ENCODE measurements at places on chromosomes 5 and 9. TPM values are rescaled to one million over a fixed set of nuclear protein-coding genes. Genes with fewer than 3 reads are reported as not detected.

DNA sequence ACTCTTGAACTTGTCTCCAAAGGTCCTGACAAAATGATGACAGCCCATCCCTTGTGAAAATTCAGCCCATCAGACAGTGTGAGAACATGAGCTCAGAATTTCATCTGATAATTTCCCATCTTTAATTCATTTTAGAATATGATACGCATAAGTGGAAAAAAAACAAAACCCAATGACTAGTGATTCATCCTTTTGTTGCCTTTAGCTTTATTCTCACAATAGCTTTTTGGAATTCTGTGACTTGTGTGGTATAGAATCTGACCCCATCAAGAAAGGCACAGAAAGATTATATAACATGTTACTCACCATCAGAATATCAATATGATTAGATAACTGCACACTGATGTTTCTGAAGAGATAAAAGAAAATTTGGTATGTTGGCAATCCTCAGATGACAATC is 16.1 kb upstream of the TMED7 start:
- H3K27me3 ChIP-seq: peaks cover 20% of the 10 kb centered on the region
- no peak for DNase-seq
- H3K4me3 ChIP-seq: no peak overlapping the region
- H3K27ac ChIP-seq: no peak overlapping the region
- no peaks in the 10 kb centered on the region for H3K4me1 ChIP-seq
- no peaks in the 10 kb centered on the region for H3K36me3 ChIP-seq

DNA sequence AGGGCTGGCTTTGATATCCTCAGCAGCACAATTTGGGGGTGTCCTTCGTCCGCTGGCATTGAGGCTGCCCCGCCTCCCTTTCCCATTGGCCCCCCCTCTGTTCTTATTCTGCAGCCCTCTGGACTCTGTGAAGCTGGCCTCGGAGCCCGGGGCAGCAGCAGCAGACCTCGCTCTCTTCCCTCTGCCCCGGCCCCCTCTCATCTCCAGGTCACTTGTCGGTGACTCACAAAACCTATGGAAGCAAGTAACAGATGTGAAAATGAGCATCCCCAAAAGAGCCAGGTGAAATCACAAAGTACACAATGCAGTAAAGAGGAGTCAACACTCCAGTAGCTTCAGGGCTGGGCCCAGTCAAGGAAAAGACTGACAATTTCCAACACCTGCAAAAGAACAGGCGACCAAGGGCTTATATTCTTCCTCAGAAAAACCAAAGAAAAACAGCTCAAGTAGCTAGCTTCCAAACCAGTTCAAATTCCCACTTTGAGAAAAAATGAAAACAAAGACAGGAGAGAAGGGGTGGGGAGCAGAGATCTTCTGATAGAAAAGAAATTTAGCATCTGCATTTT is 97.5 kb downstream of the ZNF608 start:
- peak overlapping the region; percentile 100 for H3K27ac ChIP-seq

- H3K4me1 ChIP-seq: no peaks in the 10 kb centered on the region
- H3K4me3 ChIP-seq: no peak overlapping the region
- H3K36me3 ChIP-seq: no peaks in the 10 kb centered on the region
Observed at GRCh38 chr5:82754759-82755158, 322.4 kb downstream of the TMEM167A start.

DNA sequence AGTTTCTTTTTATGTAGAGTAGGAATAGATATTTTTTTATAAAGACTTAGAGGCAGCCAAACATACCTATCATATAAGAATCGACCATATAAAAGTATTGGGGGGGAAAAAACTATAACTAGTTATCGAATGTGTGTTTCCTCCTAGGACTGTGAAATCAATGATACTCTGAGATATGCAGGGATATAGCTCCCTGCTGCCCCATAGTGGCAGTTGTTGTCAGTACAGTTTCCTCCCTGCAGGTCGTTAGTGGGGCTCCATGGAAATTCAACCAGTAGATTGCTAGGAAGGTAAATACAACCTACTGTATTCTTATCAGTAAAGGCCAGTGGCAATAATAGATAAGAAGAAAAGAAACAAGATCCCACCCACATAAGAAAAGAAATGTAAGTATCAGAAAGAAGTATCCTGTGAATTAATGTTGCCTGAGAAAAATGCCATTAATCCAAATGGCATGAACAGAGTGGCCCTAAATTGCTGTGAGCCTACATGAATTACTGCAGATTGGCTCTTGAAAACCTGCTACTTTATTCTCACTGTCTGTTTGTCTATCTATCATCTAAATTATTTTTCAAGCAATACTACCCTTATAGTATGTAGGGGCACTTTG is 136.9 kb upstream of the FBN2 start:
- DNase-seq: peak; percentile 15
- H3K4me3 ChIP-seq: no peak overlapping the region
- H3K36me3 ChIP-seq: no peaks in the 10 kb centered on the region
- no peaks in the 10 kb centered on the region for H3K27me3 ChIP-seq
- H3K27ac ChIP-seq: no peak overlapping the region

DNA sequence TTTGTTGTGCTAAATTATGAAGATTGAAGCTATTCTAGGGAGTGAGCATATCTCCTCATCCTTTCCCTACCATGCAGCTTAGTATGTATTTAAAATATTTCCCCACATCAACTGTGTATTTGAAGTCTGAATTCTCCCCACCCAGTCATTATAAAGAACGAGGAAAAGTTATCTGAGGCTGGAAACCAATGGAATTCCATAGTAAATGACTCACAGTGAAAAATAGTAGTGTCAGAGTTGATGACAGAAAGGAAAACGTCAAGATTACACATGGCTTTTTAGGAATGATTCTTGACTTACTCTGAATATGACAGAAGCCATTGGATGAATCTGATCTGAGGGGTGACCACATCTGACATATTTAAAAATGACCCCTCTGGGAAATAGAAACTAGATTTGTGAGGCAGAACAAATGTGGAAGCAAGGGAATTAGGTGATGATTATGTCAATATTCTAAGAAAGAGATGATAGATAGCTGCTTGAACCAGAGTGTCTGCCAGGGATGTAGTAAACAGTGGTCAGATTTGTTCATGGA is 1768.9 kb upstream of the CDH9 start:
- no peaks in the 10 kb centered on the region for H3K36me3 ChIP-seq
- no peaks in the 10 kb centered on the region for H3K27me3 ChIP-seq
- H3K4me3 ChIP-seq: no peak overlapping the region
- H3K4me1 ChIP-seq: no peaks in the 10 kb centered on the region
- DNase-seq: no peak

DNA sequence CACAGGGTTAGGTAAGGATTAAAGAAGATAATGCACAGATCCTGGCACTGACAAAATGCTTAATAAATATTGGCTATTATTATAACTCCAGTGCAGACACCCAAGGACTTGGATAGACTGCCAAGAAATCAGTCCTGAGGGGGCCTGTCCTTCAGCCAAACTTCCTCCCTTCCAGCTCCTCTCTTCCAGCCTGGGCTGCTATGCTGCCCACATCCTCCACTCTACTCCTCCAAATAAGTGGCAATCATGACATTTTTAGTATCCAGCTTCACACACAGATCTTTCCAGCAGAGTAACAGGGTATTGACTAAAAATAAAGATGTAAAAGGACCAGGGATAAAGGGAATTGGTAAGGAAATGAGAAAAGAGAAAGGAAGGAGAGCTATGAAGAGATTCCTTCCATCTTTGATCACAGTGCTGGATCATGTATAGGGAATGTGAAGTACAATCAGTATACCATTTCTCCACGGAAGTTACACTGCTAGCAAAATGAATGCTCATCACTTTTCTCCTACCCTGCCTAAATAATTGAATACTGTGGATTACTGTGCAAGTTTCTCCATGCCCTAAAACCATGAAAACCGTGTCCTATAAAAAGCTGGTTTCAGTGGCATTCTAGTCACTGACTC is 136.0 kb upstream of the OSMR start:
- H3K27me3 ChIP-seq: no peaks in the 10 kb centered on the region
- H3K27ac ChIP-seq: peak overlapping the region; percentile 55
- no peak for DNase-seq
- H3K4me1 ChIP-seq: peaks cover 20% of the 10 kb centered on the region
- no peaks in the 10 kb centered on the region for H3K36me3 ChIP-seq

GRCh38 chr9:92747459-92748232 is 17.0 kb downstream of the BICD2 start:
- H3K36me3 ChIP-seq: no peaks in the 10 kb centered on the region
- no peaks in the 10 kb centered on the region for H3K27me3 ChIP-seq
- no peak overlapping the region for H3K27ac ChIP-seq
- H3K4me1 ChIP-seq: no peaks in the 10 kb centered on the region
- no peak overlapping the region for H3K4me3 ChIP-seq

DNA sequence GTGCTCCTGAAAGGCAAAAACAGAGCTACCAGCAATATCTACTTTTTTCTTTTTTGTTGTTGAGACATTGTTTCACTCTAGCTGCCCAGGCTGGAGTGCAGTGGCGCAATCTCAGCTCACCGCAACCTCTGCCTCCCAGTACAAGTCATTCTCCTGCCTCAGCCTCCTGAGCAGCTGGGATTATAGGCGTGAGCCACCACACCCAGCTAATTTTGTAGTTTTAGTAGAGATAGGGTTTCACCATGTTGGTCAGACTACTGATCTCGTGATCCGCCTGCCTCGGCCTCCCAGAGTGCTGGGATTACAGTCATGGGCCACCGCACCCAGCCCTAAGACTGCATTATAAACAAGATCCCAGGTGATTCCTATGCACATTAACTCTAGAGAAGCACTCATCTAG is 17.0 kb downstream of the PLPP1 start:
- H3K27ac ChIP-seq: no peak overlapping the region
- no peaks in the 10 kb centered on the region for H3K27me3 ChIP-seq
- no peak overlapping the region for H3K4me3 ChIP-seq
- no peaks in the 10 kb centered on the region for H3K4me1 ChIP-seq
- no peak for DNase-seq

- H3K4me1 ChIP-seq: no peaks in the 10 kb centered on the region
- no peak overlapping the region for H3K4me3 ChIP-seq
- H3K36me3 ChIP-seq: no peaks in the 10 kb centered on the region
- DNase-seq: no peak
- H3K27me3 ChIP-seq: no peaks in the 10 kb centered on the region
Observed at GRCh38 chr9:18699764-18700163, 225.8 kb downstream of the ADAMTSL1 start.

- H3K4me3 ChIP-seq: no peak overlapping the region
- no peak overlapping the region for H3K27ac ChIP-seq
- no peak for DNase-seq
Observed at GRCh38 chr9:1759009-1759408, 256.1 kb upstream of the SMARCA2 start.

DNA sequence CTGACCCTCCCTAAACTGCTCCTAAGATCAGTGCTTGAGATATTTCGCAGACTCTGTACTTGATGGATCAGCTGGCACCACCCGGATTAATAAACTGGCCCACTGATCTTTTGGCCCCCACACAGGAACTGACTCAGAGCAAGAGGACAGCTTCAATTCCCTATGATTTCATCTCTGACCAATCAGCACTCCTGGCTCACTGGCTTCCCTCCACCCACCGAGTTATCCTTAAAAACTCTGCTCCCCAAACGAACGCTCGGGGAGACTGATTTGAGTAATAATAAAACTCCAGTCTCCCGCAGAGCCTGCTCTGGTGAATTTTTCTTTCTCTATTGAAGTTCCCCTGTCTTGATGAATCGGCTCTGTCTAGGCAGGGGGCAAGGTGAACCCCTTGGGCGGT is 36.5 kb upstream of the CD180 start:
- H3K27ac ChIP-seq: no peak overlapping the region
- H3K27me3 ChIP-seq: peaks cover 3% of the 10 kb centered on the region
- DNase-seq: no peak
- no peaks in the 10 kb centered on the region for H3K36me3 ChIP-seq

ARSI gene
- total RNA-seq: 18.6 TPM

PARP8 gene
- 20.2 TPM for total RNA-seq

GFI1B gene
- total RNA-seq: 0.08 TPM

CCDC69 gene
- 2.1 TPM for total RNA-seq

TRIP13 gene
- 45.9 TPM for total RNA-seq

HMCN2 gene
- total RNA-seq: 0.05 TPM

IFNA13 gene
- total RNA-seq: not detected

TAF11L5 gene
- not detected for total RNA-seq
